ENCODE measurements at places on chromosomes 6 and 20. TPM values are rescaled to one million over a fixed set of nuclear protein-coding genes. Genes with fewer than 3 reads are reported as not detected.

DNA sequence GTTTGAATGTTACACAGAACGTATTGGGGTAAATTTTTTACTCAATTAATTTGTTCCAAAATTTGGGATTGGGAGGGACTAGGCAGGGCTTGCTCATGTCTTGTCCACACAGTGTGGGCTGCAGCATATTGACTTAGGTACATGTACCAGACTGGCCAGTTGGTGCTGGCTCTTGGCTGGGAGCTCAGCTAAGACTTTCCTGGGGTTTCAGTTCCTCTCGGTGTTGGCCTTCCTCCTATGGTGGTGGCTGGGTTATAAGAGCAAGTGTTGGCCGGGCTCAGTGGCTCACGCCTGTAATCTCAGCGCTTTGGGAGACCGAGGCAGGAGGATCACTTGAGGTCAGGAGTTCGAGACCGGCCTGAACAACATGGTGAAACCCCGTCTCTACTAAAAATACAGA is 4.9 kb downstream of the CENPQ start:
- no peak for DNase-seq
- no peaks in the 10 kb centered on the region for H3K4me1 ChIP-seq
- H3K27ac ChIP-seq = no peak overlapping the region
- no peaks in the 10 kb centered on the region for H3K27me3 ChIP-seq
- H3K4me3 ChIP-seq = no peak overlapping the region

DNA sequence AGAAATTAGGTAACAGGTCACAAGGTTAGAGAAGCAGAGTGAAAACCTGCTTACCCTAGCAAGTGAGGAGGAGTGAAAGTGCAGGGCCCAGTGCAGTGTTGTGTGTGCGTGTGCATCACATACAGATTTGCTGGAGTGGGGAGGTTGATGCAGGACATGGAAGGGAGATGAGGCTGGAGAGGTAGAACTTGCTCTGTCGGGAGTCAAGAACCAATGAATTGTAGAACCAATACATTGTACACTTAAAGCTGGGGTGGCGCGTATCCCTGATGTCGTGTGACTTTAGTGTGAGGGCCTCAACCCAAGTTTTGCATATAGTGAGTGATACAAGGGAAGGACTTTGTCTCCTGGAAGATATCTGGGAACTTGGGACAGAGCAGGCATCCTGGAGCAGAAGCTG is 48.6 kb downstream of the JARID2 start:
- DNase-seq = no peak
- H3K27ac ChIP-seq = no peak overlapping the region
- no peaks in the 10 kb centered on the region for H3K4me1 ChIP-seq
- H3K36me3 ChIP-seq = no peaks in the 10 kb centered on the region
- no peaks in the 10 kb centered on the region for H3K27me3 ChIP-seq
- no peak overlapping the region for H3K4me3 ChIP-seq

- no peaks in the 10 kb centered on the region for H3K36me3 ChIP-seq
- H3K27ac ChIP-seq = no peak overlapping the region
- DNase-seq = no peak
- no peaks in the 10 kb centered on the region for H3K4me1 ChIP-seq
- H3K4me3 ChIP-seq = no peak overlapping the region
These were observed 32.7 kb upstream of the COL21A1 start for GRCh38 chr6:56280126-56280525.

DNA sequence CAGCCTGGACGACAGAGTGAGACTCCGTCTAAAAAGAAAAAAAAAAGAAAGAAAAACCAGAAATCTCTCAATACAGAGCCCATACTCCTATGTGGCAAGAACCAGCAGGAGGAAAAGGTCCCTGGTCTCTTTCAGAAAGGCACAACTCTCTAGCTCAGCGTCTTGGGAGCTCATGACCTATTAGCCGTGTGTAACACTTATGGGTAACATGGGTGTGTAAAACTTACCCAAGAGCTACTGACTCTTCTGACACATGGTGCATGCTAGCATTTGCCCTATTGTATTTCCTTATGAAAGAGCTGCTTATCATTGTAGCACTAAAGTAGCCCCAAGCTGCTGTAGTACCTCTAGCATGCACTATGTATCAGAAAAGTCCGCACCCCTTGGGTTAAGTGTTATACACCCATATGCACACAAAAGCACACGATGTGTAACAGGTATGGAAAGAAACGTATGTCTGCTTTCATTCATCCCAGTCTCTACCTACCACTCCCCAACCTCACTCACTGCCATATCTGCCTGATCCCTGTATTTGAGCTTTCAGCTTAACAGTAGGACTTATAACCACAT is 85.4 kb downstream of the ZMYND8 start:
- peaks cover 24% of the 10 kb centered on the region for H3K36me3 ChIP-seq
- no peaks in the 10 kb centered on the region for H3K4me1 ChIP-seq
- H3K27ac ChIP-seq = no peak overlapping the region
- H3K27me3 ChIP-seq = no peaks in the 10 kb centered on the region

The BPIFB2 gene
- not detected for total RNA-seq
